ENCODE measurements at places on chromosomes 1 and 21. TPM values are rescaled to one million over a fixed set of nuclear protein-coding genes. Genes with fewer than 3 reads are reported as not detected.

The TOR3A gene
- 6.6 TPM for total RNA-seq

The CAPN8 gene
- total RNA-seq: not detected

The VTCN1 gene
- total RNA-seq: 0.28 TPM

The NCAM2 gene
- total RNA-seq: 0.95 TPM

The TMEM200B gene
- 1.8 TPM for total RNA-seq

The B3GALT2 gene
- total RNA-seq: 0.23 TPM

The HEYL gene
- total RNA-seq: 1.4 TPM

The RLF gene
- 4.6 TPM for total RNA-seq

The TMEM82 gene
- total RNA-seq: 17.5 TPM

The PROX1 gene
- total RNA-seq: 186 TPM

The USH2A gene
- 1.8 TPM for total RNA-seq

The LMX1A gene
- total RNA-seq: 0.14 TPM

The CYP4A11 gene
- total RNA-seq: 388 TPM

The ZNF644 gene
- total RNA-seq: 26.9 TPM

The RHEX gene
- total RNA-seq: 0.57 TPM

The ATP6V1G3 gene
- total RNA-seq: not detected

The TLCD4 gene
- total RNA-seq: 54.7 TPM

The ZNF683 gene
- not detected for total RNA-seq

The PODN gene
- total RNA-seq: 2.8 TPM

The PCP4L1 gene
- total RNA-seq: 1.3 TPM

The DCST1 gene
- not detected for total RNA-seq

The ERICH3 gene
- not detected for total RNA-seq

The DYNLT5 gene
- total RNA-seq: 0.44 TPM

The KPRP gene
- not detected for total RNA-seq

The FCRL2 gene
- not detected for total RNA-seq

The LCE6A gene
- not detected for total RNA-seq

The GJA8 gene
- not detected for total RNA-seq
